ENCODE measurements at places on chromosomes 1 and 21.

- DNase-seq, result no peak
These were observed 28.8 kb downstream of the LTN1 start for GRCh38 chr21:28963831-28964230.

DNA sequence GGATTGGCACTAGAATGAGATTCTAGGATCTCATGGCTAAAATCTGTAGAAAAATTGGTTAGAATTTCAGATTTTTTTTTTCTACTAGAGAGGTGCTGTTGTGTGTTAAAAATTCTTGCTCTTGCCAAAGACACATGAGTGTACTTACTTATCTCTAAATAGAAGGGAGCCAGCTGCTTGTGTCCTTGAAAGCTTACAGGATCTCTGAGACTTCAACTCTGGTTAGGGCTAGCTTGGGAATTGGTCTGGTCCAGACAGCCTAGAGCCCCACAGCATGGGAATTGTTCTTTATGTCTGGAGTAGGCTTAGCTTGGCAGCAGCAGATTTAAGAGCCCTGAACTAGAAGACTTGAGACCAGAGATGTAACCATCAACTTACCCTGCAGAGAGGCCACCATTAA, 37.3 kb downstream of the MACO1 start:
- DNase-seq, result no peak

DNA sequence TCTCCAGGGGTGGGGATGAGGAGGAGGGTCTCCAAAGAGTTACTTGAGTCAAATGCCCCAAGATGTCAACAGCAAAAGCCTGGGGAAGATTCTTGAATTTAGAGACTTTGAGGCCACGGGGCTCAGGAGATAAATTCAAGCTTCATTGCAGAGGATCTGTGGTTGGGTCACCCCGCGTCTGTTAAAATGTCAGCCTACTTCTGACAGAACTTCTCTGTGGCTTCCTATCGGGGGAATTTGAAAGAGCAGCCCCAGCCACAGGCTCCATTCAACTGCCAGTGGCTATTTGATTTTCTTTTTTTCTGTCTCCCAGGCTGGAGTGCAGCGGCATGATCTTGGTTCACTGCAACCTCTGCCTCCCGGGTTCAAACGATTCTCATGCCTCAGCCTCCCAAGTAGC, 62.5 kb upstream of the EFHD2 start:
- DNase-seq, result no peak

DNA sequence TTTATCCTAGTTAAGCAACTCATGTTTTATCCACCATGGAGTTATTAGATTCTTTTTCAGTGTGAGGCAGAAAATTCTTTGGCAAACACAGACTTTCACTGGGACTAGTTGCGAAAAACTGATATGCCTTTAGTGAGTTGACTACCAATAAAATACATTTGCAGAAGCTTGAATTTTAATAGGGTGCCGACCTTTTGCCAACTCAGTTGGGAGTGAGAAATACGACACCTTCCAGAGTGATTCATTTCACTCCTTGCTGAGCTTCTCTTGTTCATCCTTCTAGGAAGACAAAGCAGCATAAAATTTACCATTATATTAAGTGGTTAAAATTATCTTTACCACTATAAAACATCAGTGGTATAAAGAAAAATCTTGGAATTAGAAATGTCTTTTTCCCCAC, 1.2 kb upstream of the KRTAP23-1 start:
- DNase-seq, result no peak

- no peak for DNase-seq
These were observed 2.2 kb downstream of the CREG1 start for GRCh38 chr1:167551362-167551761.
